Activated naive CD8-positive, alpha-beta T cell treated with anti-CD3 and anti-CD28 coated beads, Interleukin-2, amount 50 U/mL, for 24 hours (primary cell): ENCODE measurements at places on chromosomes 7 and 10.

GRCh38 chr10:128938558-128938957 is 528.5 kb upstream of the MGMT start:
- no peak overlapping the region for H3K27ac ChIP-seq
- no peak for DNase-seq
- no peaks in the 10 kb centered on the region for H3K36me3 ChIP-seq

DNA sequence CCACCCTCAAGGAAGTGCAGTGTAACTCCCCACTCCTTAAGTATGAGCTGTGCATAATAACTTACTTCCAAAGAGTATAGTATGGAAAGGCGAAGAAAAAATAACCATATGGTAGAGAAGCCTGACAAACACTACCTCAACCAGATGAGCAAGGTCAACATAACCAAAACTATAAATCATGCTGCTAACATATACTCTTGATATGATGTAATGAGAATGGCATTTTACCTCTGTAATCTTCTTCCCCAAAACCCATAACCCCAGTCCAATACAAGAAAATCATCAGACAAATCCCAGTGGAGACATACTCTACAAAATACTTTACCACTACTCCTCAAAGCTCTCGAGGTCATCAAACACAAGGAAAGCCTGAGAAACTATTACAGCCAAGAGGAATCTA is 15.8 kb downstream of the OSBPL3 start:
- H3K4me1 ChIP-seq, result peaks cover 86% of the 10 kb centered on the region
- DNase-seq, result no peak
- H3K36me3 ChIP-seq, result peaks cover 17% of the 10 kb centered on the region
- no peaks in the 10 kb centered on the region for H3K27me3 ChIP-seq
- peak overlapping the region; percentile 5 for H3K27ac ChIP-seq
- H3K4me3 ChIP-seq, result no peak overlapping the region

DNA sequence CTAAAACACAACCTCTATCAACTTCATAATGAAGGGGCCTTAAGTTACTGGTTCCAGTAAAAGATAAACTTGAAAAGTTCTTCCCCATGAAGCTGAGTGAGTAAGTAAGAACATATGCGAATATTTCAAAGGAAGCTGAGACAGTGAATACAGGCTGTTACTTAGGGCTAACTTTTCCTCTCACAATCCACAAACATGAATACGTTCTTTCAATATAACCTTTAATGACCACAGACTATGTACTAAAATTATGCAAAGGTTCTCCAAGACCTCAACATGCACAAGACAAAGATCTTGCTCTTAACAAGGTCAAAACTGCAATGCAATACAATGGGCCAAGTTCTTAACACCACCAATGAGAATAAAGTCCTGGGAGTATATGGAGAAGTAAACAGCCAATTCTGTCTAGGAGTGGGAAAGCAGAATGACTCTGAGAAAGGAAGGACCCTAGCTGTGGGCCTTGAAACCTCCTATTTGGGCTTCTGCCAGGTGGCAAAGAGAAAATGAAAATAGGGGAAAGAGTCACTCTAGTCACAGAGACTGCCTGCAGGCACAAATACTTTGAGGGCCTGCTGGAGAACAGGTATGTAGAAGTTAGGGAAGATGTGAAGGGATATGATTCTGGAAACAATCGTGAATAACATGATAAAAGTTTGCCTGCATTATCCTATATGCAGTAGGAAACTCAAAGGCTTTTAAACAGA is 43.7 kb downstream of the OSBPL3 start:
- no peak overlapping the region for H3K27ac ChIP-seq
- peaks cover 35% of the 10 kb centered on the region for H3K36me3 ChIP-seq
- peaks cover 70% of the 10 kb centered on the region for H3K4me1 ChIP-seq
- DNase-seq, result no peak
- no peak overlapping the region for H3K4me3 ChIP-seq
- no peaks in the 10 kb centered on the region for H3K27me3 ChIP-seq

DNA sequence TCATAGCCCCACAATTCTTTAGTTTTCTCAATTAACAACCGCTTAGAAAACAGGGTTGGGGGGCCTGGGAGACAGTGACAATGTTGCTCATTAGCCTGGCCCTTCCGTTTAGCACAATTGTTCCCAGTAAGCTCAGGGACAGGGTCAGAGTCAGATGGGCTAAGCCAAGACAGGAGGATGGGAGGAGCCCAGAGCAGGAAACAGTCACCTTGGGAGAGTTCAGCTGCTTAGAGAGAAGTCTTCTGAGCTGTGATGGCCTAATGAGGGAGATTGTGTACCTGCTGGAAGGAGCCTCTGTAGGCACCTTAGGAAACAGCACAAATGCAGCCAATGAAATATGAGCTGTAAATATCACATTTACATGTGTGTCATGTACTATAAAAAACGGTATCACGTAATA is 35.9 kb downstream of the SVOPL start:
- H3K36me3 ChIP-seq, result no peaks in the 10 kb centered on the region
- no peak overlapping the region for H3K27ac ChIP-seq
- no peak for DNase-seq

DNA sequence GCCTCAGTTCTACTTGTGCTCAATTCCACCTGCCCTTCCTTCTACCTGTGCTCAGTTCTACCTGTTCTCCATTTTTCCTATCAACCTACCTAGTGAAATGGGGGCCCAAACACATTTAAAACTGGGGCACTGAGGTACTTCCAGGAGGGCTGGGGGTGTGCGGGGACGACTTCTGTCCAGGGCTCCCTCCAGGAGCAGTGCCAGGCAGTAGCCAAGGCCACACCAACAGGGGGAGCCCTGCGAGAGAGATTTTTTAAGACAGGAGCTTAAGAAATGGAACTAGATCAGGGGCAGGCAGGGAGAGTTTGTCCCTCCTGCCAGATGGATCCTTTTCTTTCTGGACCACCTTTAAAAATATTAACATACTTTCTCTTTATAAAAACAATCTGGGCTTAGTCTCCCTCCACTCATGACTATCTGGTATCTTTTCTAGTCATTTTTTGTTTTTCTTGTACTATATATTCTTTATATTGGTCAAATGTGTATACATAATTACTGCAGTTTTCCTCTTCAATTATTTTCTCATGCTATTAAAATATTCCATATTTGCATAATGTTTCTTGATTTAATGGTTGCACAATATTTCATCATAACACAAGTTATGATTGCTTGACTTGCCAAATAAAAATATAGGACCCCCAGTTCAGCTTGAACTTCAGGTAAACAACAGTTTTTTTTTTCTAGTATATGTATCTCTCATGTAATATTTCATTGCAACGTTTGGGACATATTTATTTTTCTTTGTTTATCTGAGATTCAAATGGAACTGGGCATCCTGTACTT is 47.3 kb upstream of the INSYN2A start:
- peak; percentile 26 for DNase-seq
- no peaks in the 10 kb centered on the region for H3K4me1 ChIP-seq
- H3K4me3 ChIP-seq, result no peak overlapping the region
- no peaks in the 10 kb centered on the region for H3K36me3 ChIP-seq
- no peaks in the 10 kb centered on the region for H3K27me3 ChIP-seq
- no peak overlapping the region for H3K27ac ChIP-seq

GRCh38 chr10:117761695-117762094 is 219.1 kb downstream of the EMX2 start:
- H3K27ac ChIP-seq, result no peak overlapping the region
- no peak overlapping the region for H3K4me3 ChIP-seq
- no peak for DNase-seq
- H3K27me3 ChIP-seq, result peaks cover 8% of the 10 kb centered on the region

DNA sequence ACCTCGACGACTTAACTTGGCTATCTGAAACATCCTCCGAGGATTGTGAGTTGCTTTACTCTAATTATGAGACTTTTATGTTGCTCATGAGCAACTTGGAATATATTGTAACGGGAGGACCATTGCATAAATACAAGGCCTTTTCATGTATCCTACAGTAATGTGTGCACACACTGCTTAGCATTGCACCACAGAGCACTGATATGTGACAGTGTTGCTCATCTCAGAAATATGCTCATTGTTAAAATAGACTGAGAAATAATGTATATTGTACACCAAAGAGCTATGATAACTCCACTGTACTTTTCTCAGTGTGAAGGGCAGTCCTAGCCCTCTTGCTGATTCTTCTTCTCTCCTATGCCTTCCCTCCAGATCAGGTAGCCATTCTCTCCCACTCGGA is 102.8 kb upstream of the CDK13 start:
- no peak for DNase-seq
- H3K27me3 ChIP-seq, result peaks cover 17% of the 10 kb centered on the region
- H3K4me1 ChIP-seq, result no peaks in the 10 kb centered on the region
- H3K36me3 ChIP-seq, result no peaks in the 10 kb centered on the region
- H3K4me3 ChIP-seq, result no peak overlapping the region
- H3K27ac ChIP-seq, result no peak overlapping the region

GRCh38 chr7:152424348-152425108 is 11.3 kb downstream of the KMT2C start:
- H3K27ac ChIP-seq, result peak overlapping the region; percentile 59
- peaks cover 75% of the 10 kb centered on the region for H3K4me1 ChIP-seq
- DNase-seq, result peak; percentile 18
- peaks cover 29% of the 10 kb centered on the region for H3K36me3 ChIP-seq
- H3K4me3 ChIP-seq, result no peak overlapping the region
- no peaks in the 10 kb centered on the region for H3K27me3 ChIP-seq

DNA sequence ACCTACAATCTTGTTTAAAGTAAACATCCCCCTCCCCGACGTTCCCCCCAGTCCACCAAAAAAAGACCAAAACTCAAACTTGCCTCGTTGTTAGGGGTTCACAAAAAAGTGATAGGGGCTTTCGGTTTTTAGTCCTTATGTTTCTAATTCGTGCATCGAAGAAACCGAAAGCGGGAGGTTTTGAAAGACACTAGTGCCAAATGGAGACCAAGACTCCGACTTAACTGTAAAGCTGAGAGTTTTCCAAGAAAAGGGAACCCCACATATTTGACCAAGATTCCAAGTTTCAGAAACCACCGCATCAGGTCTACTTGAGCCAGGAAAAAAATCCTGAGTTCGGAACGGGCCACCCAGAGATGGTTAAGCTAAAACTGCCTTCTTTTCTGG is 534 bp downstream of the PSMA2 start:
- H3K4me3 ChIP-seq, result peak overlapping the region; percentile 99
- peaks cover 67% of the 10 kb centered on the region for H3K36me3 ChIP-seq
- no peak for DNase-seq
- H3K27me3 ChIP-seq, result peaks cover 4% of the 10 kb centered on the region

GRCh38 chr10:70668454-70668970 is 3.8 kb upstream of the ADAMTS14 start:
- DNase-seq, result no peak
- no peaks in the 10 kb centered on the region for H3K36me3 ChIP-seq
- H3K4me1 ChIP-seq, result peaks cover 13% of the 10 kb centered on the region

DNA sequence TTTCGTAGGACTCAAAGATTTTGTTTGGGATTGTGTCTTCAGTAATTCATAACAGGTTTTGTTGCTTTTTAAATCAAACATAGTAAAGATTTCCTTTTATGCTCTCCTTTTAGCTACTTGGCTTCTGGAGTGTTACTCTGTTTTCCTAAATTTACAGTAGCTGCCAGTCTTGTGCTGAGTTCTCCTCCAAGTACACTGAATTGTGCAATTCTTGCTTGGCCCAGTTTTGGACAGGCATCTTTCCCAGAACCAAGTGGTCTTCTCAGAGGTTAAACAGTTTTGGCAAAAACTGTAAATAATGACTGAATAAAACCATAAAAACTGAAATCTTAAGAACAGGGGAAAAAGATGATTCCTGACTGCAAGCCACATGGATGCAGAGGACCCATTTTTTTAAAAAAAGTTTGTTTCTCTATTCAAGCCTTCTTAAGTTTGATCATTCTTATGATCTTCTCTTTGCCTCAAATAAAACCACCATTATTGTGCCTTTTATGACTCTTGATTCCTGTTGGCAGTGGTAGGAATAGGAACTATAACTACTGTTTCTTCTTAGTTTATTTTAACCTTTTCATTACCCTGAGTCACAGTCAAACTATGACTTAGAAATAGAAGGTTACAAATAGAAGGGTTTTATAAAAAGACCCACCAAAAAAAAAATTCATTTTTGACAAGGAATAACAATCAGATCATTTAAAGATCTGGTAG is 88.0 kb downstream of the MDFIC start:
- peaks cover 64% of the 10 kb centered on the region for H3K4me1 ChIP-seq
- H3K27me3 ChIP-seq, result no peaks in the 10 kb centered on the region
- peaks cover 22% of the 10 kb centered on the region for H3K36me3 ChIP-seq
- peak overlapping the region; percentile 55 for H3K27ac ChIP-seq

- H3K4me1 ChIP-seq, result no peaks in the 10 kb centered on the region
- H3K27ac ChIP-seq, result no peak overlapping the region
- H3K36me3 ChIP-seq, result peaks cover 10% of the 10 kb centered on the region
- DNase-seq, result no peak
- no peaks in the 10 kb centered on the region for H3K27me3 ChIP-seq
Measured at GRCh38 chr10:6337382-6337781, 134.7 kb downstream of the PFKFB3 start.

DNA sequence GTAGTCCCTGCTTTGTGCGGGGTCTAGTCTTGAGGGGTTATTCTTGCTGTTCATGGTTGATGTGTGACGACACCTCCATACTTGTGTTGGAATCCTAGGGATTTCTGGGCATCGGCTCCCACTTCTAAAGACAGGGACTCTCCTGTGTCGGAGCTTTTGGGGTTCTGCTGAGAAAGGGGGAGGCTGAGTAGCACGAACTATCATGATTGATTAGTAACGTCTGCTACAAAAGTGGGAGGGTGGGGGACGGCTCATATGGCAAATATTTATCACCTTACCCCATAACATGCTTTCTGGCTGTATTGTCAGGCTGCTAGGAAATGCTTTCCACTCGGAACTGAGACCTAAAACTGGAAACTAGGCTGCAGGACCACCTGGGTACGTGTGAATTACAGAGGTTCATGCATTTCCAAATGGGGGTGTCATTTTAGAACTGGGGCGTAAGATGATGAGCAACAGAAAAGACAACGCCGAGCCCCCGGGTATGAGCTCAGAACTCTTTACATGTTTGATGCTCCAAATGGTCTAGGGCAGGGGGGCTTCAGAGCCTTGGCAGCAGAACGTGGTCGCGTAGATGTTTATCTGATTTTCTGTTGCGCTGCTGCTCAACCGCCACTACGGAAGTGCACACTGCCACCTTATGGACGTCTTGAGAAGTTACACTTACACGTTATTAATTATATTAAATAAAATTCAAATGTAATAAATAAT is 15.1 kb upstream of the NME8 start:
- DNase-seq, result peak; percentile 40
- H3K4me1 ChIP-seq, result peaks cover 4% of the 10 kb centered on the region
- H3K27ac ChIP-seq, result no peak overlapping the region
- H3K4me3 ChIP-seq, result peak overlapping the region; percentile 55
- H3K36me3 ChIP-seq, result no peaks in the 10 kb centered on the region

- no peak overlapping the region for H3K4me3 ChIP-seq
- no peak for DNase-seq
- no peak overlapping the region for H3K27ac ChIP-seq
- H3K4me1 ChIP-seq, result no peaks in the 10 kb centered on the region
Measured at GRCh38 chr7:115679976-115680375, 350.6 kb downstream of the TFEC start.

DNA sequence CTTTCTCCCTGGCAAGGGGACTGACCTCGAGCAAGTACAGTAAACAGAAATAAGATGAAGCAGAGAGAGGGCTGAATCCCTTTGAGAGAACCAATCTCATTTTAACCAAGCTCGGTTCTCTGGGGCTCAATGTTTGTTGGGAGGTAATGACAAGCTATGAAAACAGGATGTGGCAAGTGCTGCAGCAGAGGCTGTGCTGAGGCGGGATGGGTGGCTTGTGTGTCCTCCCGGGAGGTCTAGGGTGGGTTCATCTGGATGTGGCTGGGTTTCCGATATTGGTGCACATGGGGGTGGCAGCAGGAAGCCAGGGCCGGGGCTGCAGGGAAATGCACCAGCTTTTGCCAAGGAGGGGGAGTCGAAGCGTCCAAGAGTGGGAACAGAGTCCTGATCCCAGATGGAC is 84.5 kb downstream of the AOAH start:
- H3K4me3 ChIP-seq, result peak overlapping the region; percentile 33
- DNase-seq, result peak; percentile 47
- peaks cover 56% of the 10 kb centered on the region for H3K4me1 ChIP-seq
